Cardiac septum (tissue), 1 donor: ENCODE measurements at places on chromosomes 12 and 14. TPM values are rescaled to one million over a fixed set of nuclear protein-coding genes. Genes with fewer than 3 reads are reported as not detected.

BLTP3B gene
- 20.2 TPM for total RNA-seq

ITGB7 gene
- total RNA-seq: 1.4 TPM

GLT8D2 gene
- 5.5 TPM for total RNA-seq

DIO3 gene
- total RNA-seq: not detected

ARF6 gene
- total RNA-seq: 33.2 TPM
